ENCODE measurements at places on chromosomes 4 and X.
A peak's percentile ranks its signal among the peaks of the same experiment; 100 is the strongest.

DNA sequence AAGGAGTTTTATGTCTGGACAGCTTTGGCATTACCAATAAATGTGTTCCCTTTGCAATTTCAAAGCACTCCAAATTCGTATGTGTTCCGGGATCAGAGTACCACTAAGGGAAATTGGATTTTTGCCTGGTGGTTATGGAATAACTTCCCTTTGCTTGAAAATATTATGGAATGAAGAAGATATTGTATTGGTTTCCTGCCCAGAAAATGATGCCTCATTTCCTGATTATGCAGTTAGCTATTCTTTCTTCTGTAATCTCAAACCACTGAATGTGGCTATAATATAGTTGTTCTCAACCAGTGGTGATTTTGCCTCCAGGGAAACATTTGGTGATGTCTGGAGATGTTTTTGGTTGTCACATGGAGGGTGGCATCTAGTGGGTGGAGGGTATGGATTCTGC is 142.9 kb downstream of the PCDH7 start:
- DNase-seq: no peak

GRCh38 chrX:76159453-76159852 is 13.4 kb upstream of the PBDC1 start:
- no peak for DNase-seq

GRCh38 chr4:42478509-42478908 is 81.2 kb downstream of the SHISA3 start:
- no peak for DNase-seq

GRCh38 chr4:53507671-53508286 is 83.5 kb downstream of the LNX1 start:
- DNase-seq: no peak

GRCh38 chr4:86947501-86948120 is 12.8 kb downstream of the AFF1 start:
- DNase-seq: no peak

DNA sequence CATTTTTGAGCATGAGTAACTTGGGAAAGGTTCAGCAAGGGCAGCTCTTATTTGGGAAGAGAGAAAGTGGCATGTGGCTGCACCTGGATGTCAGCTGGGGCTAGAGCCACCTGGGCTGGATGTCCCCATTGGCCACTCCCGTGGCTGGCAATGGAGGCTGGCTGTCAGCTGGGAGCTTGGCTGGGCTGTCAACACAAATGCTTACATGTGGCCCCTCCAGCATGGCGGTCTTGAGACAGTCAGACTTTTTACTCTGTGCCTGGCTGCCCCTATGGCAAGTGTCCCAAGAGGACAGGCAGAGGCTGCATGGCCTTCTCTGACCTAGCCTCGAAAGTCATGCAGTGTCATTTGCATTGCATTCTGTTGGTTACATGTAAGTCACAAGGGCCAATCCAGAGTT is 99.6 kb downstream of the FAM53A start:
- DNase-seq: no peak

DNA sequence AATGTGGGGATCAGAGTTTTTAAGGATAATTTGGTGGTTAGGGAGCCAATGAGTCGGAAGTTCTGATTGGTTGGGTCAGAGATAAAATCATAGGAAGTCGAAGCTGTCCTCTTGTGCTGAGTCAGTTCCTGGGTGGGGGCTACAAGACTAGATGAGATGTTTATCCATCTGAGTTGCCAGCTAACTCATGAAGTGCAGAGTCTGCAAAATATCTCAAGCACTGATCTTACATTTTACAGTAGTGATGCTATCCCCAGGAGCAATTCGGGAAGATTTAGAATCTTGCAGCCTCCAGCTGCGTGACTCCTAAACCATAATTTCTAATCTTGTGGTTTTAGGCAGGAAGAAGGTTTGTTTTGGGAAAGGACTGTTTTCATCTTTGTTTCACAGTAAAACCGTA is 565.8 kb upstream of the SPANXN1 start:
- DNase-seq: no peak

GRCh38 chr4:124910327-124910726 is 197.8 kb upstream of the ANKRD50 start:
- no peak for DNase-seq

GRCh38 chr4:74919783-74920182 is 13.1 kb upstream of the PARM1 start:
- no peak for DNase-seq

DNA sequence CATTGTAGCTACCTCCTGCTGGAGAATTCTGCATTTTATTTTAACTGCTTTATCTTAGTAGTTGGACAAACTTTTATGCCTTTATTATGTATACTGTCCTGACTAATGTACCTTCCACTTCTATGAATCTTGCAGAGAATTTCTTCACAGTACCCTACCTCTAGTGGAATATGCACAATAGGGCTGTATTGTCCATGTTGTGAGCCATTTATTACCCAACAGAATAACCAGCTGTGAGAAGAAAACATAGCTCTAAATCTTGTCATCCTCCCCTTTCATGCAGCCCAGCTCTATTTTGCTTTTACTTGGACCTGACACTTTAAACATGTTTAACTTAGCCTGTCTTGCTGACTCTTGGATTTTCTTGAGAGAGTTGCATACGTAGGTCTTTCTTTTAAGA is 56.2 kb downstream of the MCUB start:
- no peak for DNase-seq

DNA sequence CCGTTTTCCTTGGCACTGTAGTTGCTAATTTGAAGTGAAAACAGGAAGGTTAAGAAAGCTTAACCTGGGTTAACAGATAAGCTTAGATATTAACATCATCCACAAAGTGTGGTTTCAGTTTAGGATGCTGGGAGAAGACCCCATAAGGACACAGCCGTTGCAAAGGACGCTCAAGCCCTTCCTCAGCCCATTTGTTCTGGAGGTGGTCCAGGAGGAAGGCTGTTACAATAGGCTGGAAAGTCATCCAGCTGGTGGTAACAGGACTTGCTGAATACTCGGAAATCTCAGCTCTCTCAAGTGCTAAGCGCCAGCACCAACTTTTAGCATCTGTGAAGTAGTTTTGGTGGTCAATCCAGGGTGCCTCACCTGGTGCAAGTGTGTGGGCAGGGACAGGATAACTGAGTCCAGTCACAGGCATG is 14.2 kb downstream of the CHST7 start:
- no peak for DNase-seq

GRCh38 chr4:106019771-106020170 is 124.5 kb downstream of the NPNT start:
- DNase-seq: no peak

GRCh38 chrX:148961985-148962384 is 461.6 kb downstream of the AFF2 start:
- DNase-seq: no peak

DNA sequence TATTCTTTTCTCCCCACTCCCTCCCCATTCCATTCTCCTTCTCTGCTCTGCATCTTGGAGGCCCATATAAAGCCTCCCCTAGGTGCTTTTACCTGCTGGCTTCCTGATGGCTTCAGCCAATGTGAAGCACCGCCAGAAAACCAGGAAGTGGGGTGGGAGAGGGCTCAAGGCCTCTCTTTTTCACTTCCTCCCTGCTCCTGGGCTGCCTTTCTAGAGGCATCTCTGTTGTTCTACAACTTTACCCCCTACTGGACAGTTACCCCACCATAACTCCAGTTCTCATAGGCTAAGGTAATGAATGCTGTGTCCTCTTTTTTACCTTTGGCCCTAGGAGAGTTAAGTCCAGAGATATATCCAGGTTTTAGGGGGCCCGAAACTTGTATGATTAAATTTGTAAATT is 62.4 kb upstream of the PPARGC1A start:
- DNase-seq: no peak

DNA sequence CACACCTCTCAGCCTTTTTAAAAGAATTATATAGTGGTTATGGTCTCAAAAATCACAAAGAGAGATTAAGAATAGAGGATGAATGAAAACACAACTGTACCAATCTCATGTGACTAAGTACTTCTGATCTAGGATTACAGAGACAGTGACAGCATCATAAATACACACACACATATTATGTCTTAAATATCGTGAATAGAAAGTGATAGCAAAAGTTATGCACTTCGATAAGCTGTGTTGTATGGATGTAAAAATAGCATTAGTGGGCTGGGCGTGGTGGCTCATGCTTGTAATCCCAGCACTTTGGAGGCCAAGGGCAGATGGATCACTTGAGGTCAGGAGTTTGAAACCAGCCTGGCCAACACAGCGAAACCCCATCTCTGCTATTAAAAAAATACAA is 25.0 kb downstream of the GYPA start:
- no peak for DNase-seq

DNA sequence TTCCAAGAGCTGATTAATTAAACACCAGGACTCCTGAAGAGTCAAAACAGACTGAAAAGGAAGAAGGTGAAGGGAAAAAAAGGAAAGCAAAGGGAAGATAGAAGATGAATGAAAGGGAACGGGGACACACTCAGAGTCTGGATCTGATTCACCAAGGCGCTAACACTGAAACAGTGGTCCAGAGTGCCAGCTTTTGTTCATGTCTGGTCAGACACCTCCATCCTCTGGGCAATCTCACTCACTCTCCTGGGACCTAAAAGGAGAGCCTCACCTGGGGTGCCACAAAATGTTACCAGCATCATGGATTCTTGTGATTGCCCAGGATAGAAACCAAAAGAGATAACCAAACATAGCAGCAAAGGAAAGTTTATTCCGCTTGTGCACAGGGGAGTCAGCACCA is 120.3 kb upstream of the AFF2 start:
- DNase-seq: no peak

- no peak for DNase-seq
Observed at GRCh38 chr4:140099983-140100382, 54.0 kb downstream of the MAML3 start.

DNA sequence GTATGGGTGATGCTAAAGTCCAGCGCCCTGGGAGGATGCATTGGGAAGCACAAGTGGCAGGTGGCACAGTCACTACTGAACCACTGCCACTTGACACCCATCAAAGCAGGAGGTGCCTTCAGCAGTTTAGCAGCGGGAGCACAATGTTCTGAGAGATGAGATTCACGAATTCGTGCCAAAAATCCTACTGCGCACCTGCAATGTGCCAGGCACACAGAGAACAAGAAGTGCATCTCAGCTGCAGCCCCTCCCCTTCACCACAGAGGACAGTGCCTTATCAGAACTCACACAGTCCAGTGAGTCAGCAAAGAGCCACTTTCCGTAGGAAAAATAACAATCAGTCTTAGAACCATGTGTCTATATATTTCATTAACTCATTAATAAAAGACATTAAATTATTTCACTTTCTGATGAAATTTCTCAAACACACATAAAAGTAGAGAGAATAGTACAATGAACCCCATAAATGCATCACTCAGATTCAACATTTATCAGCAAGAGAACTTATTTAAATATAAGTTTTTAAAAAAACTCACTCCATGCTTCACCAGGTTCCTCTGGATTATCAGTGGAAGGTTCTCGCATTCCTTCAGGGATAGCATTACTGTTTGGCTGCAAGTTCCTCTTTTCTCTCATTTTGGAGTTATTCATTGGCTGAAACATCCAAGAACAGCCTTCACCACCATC is 47.0 kb downstream of the BEND2 start:
- peak; percentile 12 for DNase-seq

DNA sequence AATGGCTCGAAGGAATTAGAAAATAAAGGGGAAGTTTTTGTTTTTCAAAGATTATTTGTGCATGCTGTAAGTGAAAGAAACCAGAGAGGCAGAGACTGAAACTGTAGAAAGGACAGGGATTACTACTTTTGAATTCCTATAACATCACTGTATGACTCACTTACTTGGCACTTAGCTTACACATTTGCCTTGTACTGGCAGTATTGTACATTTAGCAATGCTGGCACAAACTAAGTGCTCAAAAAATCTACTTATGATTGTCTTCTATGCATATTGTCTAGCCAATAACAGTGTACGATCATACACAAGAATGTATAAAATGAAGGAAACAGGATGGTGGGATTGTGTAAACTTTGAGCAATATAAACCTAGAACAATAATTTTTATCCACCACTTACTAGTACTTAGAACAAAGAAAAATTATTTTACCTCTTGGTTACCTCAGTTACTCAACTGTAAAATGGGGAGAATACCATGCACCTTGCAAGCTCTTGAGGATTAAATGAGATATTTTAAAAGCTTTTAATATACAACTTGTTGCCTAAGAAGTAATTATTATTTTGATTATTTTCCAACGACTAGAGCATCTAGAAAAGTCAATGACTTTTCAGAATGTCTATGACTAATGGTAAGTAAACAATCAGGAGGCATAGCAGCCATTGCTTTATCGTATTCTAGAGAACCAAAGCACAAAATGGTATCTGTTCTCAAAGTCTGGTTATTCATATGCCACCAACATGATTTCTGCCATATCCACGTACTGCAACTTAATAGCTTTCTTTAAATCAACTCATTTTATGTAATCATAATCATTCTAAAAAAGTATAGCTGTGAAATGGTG is 4.7 kb downstream of the FAM120C start:
- no peak for DNase-seq

GRCh38 chr4:138249132-138249531 is 7.0 kb upstream of the SLC7A11 start:
- no peak for DNase-seq

- DNase-seq: no peak
Observed at GRCh38 chr4:39730072-39730471, 32.1 kb downstream of the UBE2K start.

GRCh38 chr4:7192252-7193029 is at the start of gene SORCS2:
Gene SORCS2, plus strand, starts transcription at chr4:7192538.
- DNase-seq: peak; percentile 19

DNA sequence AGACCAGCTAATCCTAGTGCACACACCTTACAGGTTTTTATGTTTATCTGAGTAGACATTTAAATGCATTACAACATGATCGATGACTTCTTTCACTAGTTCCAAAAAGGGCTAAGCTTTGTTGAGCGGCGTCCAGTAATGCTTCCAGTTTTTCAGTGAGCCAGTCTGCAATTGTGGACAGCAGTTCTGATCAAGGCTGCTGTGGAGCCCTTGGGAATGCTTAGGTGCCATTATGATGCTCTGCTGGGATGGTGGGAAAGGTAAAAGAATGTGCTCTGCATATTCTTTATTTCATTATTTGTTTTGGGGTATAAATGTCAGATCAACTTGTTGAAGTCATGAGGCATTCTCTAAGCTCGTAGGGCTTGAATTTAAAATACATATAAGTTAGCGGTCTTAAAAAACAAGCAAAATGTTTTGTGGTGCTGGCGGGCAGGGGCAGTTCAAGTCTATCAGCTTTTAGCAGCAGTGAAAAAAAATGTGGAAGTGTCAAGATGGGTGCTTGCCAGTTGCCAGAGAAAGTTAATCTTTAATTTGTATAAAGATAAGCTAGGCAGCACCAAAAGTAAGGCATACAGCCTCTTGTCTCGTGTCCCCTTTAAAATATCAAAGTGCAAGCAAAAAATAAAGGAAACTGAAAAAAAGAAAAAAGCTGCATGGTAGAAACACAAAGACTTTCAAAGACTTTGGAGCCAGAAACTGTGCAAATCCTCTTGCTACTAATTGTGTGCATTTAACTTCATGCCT is 5.8 kb downstream of the MID1IP1 start:
- no peak for DNase-seq

GRCh38 chr4:85127653-85128052 is 161.2 kb upstream of the WDFY3 start:
- no peak for DNase-seq

- no peak for DNase-seq
Observed at GRCh38 chr4:110620691-110621327, 2.1 kb downstream of the PITX2 start.

- DNase-seq: no peak
Observed at GRCh38 chr4:826508-827208, 729 bp upstream of the CPLX1 start.

- no peak for DNase-seq
Observed at GRCh38 chr4:38831653-38832052, 25.0 kb downstream of the TLR6 start.

- no peak for DNase-seq
Observed at GRCh38 chr4:85603437-85604336, 128.7 kb downstream of the ARHGAP24 start.

GRCh38 chr4:18980516-18981233 is 959.1 kb upstream of the LCORL start:
- DNase-seq: no peak

Measured in NCI-H774 (cell line).